ENCODE measurements at places on chromosomes 13 and 19. TPM values are rescaled to one million over a fixed set of nuclear protein-coding genes. Genes with fewer than 3 reads are reported as not detected.

DNA sequence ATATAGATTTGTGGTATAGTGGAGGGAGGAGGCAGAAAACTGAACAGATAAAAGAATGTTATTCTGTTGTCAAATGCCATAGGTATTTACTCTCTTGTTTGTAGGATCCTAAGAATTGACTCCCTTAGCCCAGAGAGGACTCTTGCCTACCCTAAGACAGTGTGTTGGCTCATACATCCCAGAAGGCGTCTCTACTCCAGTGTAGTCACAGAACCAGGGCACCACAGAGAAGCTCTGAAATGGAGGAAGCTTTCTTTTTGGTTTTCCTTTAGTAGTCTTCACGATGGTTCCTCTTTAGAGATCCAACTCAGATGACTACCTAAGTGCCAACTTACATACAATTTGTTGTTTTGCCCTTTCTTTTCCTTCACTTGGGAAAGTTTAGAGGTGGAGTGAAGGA lies 14.0 kb downstream of the GPR183 start:
- DNase-seq, result no peak

GRCh38 chr19:8486661-8487136 lies 15.7 kb downstream of the PRAM1 start:
- no peak for DNase-seq

GRCh38 chr13:64099994-64100393 lies 2684.3 kb upstream of the PCDH20 start:
- DNase-seq, result no peak

- peak; percentile 92 for DNase-seq
Measured at GRCh38 chr19:2478756-2479555, 3.0 kb downstream of the GADD45B start.

DNA sequence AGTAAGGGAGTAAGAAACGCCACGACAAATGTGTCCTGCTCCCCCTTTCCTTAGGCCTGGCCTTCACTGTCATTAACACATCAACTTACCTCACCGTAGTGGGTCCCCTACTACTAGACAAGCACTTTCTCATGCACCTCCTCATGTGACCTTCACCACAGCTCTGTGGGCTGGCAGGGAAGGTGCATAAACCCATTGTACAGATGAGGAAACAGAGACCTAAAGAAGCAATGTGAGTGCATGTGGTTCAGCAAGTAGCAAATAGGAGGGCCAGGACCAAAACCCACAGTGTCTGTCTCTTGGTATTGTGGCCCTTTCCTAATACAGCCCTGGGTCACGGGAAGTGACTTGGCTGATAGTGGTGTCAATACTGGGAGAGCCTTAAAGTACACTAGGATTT lies 5.3 kb downstream of the CCDC70 start:
- DNase-seq, result no peak

GRCh38 chr13:62489731-62490130 lies 1074.1 kb upstream of the PCDH20 start:
- DNase-seq, result no peak

The TRPC4 gene
- 1.7 TPM for total RNA-seq

The ZNF682 gene
- total RNA-seq, result 1.4 TPM

The PCDH17 gene
- 7.4 TPM for total RNA-seq

The DMRTC2 gene
- total RNA-seq, result not detected

The SRRM5 gene
- total RNA-seq, result not detected

The UBE2S gene
- 19.1 TPM for total RNA-seq

The CSNK1A1L gene
- total RNA-seq, result not detected

Measured in right atrium auricular region (tissue), 2 donors.